CD4-positive, alpha-beta T cell treated with Interleukin-6 for 4 hours (primary cell): ENCODE measurements at places on chromosomes 12 and 14.
A peak's percentile ranks its signal among the peaks of the same experiment; 100 is the strongest.

DNA sequence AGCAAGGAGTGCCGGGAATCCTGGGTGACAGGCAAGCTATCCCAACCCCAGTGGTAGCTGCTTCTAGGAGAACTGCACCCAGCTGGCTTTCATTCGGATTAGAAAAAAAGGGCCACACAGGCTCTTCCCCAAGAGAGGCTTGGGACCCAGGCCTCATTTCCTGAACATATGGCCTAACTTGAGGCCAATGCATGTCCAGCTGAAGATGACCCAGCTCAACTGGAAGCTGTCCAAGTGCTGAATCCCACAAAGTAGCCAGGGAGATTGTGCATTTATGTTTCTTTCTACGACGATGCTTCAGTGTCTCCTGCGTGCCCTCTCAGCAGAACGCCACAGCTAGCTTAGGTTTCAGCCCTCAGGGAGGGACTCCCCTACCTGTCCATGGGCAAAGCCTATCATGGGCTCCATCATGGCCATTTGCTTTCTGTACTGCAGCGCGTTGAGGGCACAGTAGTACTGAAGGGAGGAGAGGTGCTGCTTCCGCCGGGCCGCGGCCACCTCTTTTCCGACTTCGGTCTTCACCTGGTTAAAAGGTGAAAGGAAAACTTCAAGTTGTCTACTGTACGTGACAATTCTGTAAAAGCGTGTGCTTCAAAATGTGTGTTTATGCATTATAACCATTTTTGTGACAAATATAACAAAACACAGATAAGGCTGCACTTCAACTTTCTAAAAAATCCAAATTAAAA is 29.1 kb downstream of the APPL2 start:
- no peak for DNase-seq

DNA sequence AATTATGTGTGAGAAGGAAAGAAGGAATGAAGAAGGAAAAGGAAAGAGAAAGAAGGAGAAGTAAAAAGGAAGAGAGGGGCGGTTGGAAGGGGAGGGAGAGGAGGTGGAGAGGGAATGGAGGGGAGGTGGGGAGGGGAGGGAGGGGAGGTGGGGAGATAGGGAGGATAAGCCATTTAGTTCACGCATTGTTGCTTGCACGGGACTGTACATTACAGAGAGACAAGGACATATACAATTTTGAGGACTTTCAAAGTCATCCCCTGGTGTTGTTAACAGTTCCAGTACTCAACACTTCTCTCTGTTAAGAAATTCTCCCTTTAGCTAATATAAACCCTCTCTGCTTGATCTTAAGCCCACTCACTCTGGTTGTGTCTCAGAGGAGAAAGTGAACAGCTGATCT is 312.5 kb downstream of the GRIN2B start:
- no peak for DNase-seq

- no peak for DNase-seq
These were observed 60.8 kb upstream of the EIF5 start for GRCh38 chr14:103273145-103273744.

DNA sequence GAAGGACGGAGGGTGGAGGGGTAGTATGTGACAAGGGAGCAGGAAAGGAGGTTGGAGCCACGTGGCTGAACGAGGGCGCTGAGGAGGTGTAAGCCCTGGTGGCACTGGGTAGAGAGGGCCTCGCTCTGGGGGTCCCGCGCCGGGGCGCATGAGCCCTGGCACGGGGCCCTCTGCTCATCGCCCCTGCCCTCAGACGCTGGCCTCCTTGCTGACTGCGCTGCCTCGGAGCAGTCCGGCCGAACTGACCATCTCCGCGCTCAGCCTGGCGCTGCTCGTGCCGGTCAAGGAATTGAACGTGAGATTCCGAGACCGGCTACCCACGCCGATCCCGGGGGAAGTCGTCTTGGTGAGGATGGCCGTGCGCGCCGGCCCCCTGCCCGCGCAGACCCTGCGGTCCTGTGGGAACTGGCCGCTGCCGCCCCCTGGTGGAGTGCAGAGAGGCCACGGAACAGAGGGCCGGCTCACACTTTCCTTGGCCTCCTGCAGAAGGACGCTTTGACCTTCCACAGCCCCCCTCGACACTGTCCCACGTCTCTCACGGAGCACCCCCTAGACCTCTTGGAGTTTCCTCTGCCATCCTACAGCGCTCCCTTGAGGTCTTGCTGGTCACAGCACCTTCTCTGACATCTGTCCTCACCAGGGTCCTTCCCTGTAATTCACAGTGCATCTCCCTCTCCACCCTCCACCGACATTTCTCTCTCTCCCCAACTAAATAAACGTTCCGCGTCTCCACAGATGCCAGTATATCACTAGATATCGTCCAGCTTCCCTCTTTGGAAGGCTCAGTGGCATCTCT is 10.5 kb downstream of the ARHGEF25 start:
- peak; percentile 75 for DNase-seq
